ENCODE measurements at places on chromosomes 3 and 15. TPM values are rescaled to one million over a fixed set of nuclear protein-coding genes. Genes with fewer than 3 reads are reported as not detected.

Gene GRAMD1C
- 0.08 TPM for total RNA-seq

Gene STRIT1
- not detected for total RNA-seq

Gene SAMMSON
- total RNA-seq = not detected

Gene LDHAL6B
- not detected for total RNA-seq

Gene FOXL2
- not detected for total RNA-seq

Gene MESP2
- not detected for total RNA-seq

Gene PDIA5
- 6.2 TPM for total RNA-seq

Gene VGLL4
- total RNA-seq = 20.2 TPM

Gene PLA2G4D
- not detected for total RNA-seq

Gene RAB5A
- total RNA-seq = 102 TPM

Gene OR5H14
- not detected for total RNA-seq

Gene EEFSEC
- total RNA-seq = 14.0 TPM

Gene UROC1
- not detected for total RNA-seq

Gene IL20RB
- total RNA-seq = 3.2 TPM

Gene NRROS
- 15.1 TPM for total RNA-seq

Gene PCSK6
- total RNA-seq = 27.8 TPM

Gene CHST2
- 1.8 TPM for total RNA-seq

Gene ACP3
- 1.5 TPM for total RNA-seq

Gene MYZAP
- 0.15 TPM for total RNA-seq

Gene SPINK8
- not detected for total RNA-seq

Gene CSPG5
- 0.35 TPM for total RNA-seq

Gene PPM1L
- 3.5 TPM for total RNA-seq

All from T-helper 17 cell (primary cell).